ENCODE measurements at places on chromosomes 11 and 22.

DNA sequence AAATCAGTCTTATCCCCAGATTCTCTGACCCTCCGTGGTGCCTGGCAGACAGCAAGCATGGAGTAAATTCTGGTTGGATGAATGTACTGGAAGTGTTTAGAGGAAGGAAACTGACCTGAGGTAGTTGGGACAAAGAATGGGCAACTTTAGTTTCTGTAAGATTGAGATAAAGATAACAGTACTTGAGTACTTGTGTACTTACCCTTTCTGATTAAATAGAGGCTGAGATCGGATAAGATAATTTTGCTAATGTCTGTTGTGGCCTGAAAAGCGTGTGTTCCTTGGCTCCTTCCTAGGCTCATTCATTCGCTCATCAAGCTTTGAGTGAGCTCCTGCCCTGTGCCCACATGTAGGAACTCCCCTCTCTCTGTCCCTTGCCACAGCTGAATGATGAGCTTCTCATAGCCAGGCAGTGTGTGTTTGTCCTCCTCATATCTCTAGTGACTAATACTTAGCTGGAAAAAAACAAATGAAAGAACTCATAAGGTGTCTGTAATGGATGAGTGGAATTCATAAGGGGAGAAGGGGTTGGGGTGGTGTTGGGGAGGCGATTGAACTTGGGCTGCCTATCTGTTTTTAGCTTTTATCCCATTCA lies 118.1 kb downstream of the DBX1 start:
- H3K27ac ChIP-seq, result no peak overlapping the region
- H3K36me3 ChIP-seq, result peaks cover 4% of the 10 kb centered on the region
- H3K4me1 ChIP-seq, result peaks cover 14% of the 10 kb centered on the region
- DNase-seq, result no peak
- no peak overlapping the region for H3K4me3 ChIP-seq

GRCh38 chr11:79199729-79200354 lies 241.0 kb downstream of the TENM4 start:
- no peak for DNase-seq
- H3K36me3 ChIP-seq, result no peaks in the 10 kb centered on the region
- no peak overlapping the region for H3K27ac ChIP-seq
- H3K4me1 ChIP-seq, result peaks cover 6% of the 10 kb centered on the region
- H3K4me3 ChIP-seq, result no peak overlapping the region

DNA sequence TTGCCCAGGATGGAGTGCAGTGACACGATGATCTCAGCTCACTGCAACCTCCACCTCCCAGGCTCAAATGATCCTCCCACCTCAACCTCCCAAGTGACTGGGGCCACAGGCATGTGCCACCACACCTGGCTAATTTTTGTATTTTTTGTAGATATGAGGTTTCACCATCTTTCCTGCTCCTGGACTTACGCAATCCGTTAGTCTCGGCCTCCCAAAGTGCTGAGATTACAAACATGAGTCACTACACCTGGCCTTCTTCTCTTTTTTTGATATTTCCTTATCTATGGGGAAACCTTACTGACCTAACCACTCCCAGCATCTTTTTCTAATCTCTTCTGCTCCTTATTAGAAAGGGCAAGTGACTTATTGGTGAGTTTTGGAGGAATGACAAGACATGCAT lies 121.7 kb upstream of the CHORDC1 start:
- no peak overlapping the region for H3K27ac ChIP-seq
- no peaks in the 10 kb centered on the region for H3K4me1 ChIP-seq
- no peak overlapping the region for H3K4me3 ChIP-seq

DNA sequence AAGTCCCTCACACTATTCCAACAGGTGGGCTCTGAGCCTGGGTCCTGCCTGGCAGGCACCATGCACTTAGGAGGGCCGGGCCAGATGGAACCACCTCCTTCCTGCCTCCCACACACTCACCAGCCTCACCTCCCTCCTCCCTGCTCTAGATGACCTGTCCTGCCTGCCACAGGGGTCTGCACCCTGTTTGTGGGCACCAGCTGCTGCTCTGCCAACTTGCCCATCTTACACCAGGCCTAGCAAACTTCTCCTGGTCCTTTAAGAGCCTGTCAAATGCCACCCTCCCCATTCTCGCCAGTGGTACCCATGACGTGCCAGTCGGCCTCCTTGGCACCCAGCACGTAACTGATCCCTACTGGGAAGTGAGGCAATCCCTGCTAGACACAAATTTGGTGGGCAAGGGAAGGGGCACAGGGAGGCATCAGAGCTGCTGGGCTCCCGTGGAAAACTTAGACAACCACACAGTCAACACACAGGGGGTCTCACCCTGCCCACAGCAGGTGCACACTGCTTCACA lies 3.1 kb downstream of the MOB2 start:
- no peak for DNase-seq
- H3K4me3 ChIP-seq, result no peak overlapping the region
- H3K36me3 ChIP-seq, result no peaks in the 10 kb centered on the region

- H3K27me3 ChIP-seq, result no peaks in the 10 kb centered on the region
- DNase-seq, result no peak
- H3K4me1 ChIP-seq, result no peaks in the 10 kb centered on the region
- no peak overlapping the region for H3K4me3 ChIP-seq
- no peak overlapping the region for H3K27ac ChIP-seq
- no peaks in the 10 kb centered on the region for H3K36me3 ChIP-seq
These were observed 27.3 kb downstream of the ALX4 start for GRCh38 chr11:44282620-44283019.

Data from mesendoderm (in vitro differentiated cells).